Suprapubic skin (tissue), 4 donors: ENCODE measurements at places on chromosomes 4 and X. TPM values are rescaled to one million over a fixed set of nuclear protein-coding genes. Genes with fewer than 3 reads are reported as not detected.

GRCh38 chr4:2621419-2621818 lies 85.0 kb downstream of the FAM193A start:
- H3K4me3 ChIP-seq, result no peak overlapping the region
- no peak overlapping the region for H3K27ac ChIP-seq
- no peak for DNase-seq
- peaks cover 11% of the 10 kb centered on the region for H3K4me1 ChIP-seq
- H3K36me3 ChIP-seq, result peaks cover 8% of the 10 kb centered on the region

GRCh38 chr4:58061967-58062366 lies 951.8 kb upstream of the IGFBP7 start:
- no peak for DNase-seq
- no peak overlapping the region for H3K27ac ChIP-seq
- H3K4me1 ChIP-seq, result no peaks in the 10 kb centered on the region
- H3K4me3 ChIP-seq, result no peak overlapping the region

- no peaks in the 10 kb centered on the region for H3K4me1 ChIP-seq
- H3K36me3 ChIP-seq, result no peaks in the 10 kb centered on the region
- no peaks in the 10 kb centered on the region for H3K27me3 ChIP-seq
- H3K27ac ChIP-seq, result no peak overlapping the region
- H3K4me3 ChIP-seq, result no peak overlapping the region
These were observed 284.8 kb upstream of the FGF13 start for GRCh38 chrX:138996268-138996667.

GRCh38 chr4:8282742-8283141 lies 13.2 kb downstream of the HTRA3 start:
- H3K4me1 ChIP-seq, result peaks cover 12% of the 10 kb centered on the region
- H3K27me3 ChIP-seq, result no peaks in the 10 kb centered on the region
- H3K4me3 ChIP-seq, result no peak overlapping the region
- DNase-seq, result no peak

- H3K4me1 ChIP-seq, result no peaks in the 10 kb centered on the region
- no peaks in the 10 kb centered on the region for H3K27me3 ChIP-seq
- no peak overlapping the region for H3K4me3 ChIP-seq
- H3K36me3 ChIP-seq, result no peaks in the 10 kb centered on the region
- DNase-seq, result no peak
These were observed 58.2 kb downstream of the BRWD3 start for GRCh38 chrX:80751456-80751855.

MAGEA12 gene
- not detected for total RNA-seq

SPATA18 gene
- 11.5 TPM for total RNA-seq

LAMTOR3 gene
- 39.7 TPM for total RNA-seq

CD99 gene
- 162 TPM for total RNA-seq
